Activated CD4-positive, alpha-beta T cell treated with anti-CD3 and anti-CD28 coated beads, Interleukin-2, amount 50 U/mL, for 1 hour (primary cell): ENCODE measurements at places on chromosomes 12 and 14.

DNA sequence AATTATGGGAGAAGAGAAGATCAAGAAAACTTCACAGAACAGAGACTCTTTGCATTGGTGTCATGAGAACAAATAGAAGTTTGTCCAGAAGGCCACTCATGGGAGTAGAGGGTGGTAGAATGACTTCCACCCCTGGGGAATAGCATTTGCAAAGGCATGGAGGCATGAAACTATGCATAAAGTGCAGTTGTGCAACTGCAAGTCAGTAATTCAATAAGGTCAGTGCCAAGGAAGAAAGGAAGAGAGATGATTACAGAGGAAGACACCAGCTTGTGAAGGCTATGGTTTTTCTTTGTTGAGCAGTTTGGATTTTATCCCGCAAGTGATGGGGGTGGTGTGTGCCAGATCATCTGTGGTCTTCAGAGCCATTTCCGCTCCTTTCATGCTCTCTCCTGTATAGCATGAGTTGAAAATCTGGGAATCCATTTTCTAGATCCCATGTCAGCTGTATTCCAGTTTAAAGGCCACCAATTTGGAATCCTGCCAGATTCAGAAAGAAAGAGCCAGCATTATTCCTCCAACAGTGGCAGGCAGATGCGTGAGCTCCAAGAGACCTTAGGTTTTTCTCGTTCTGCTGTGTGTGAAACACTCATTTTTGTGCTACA, 67.6 kb upstream of the GRIN2B start:
- DNase-seq: no peak

DNA sequence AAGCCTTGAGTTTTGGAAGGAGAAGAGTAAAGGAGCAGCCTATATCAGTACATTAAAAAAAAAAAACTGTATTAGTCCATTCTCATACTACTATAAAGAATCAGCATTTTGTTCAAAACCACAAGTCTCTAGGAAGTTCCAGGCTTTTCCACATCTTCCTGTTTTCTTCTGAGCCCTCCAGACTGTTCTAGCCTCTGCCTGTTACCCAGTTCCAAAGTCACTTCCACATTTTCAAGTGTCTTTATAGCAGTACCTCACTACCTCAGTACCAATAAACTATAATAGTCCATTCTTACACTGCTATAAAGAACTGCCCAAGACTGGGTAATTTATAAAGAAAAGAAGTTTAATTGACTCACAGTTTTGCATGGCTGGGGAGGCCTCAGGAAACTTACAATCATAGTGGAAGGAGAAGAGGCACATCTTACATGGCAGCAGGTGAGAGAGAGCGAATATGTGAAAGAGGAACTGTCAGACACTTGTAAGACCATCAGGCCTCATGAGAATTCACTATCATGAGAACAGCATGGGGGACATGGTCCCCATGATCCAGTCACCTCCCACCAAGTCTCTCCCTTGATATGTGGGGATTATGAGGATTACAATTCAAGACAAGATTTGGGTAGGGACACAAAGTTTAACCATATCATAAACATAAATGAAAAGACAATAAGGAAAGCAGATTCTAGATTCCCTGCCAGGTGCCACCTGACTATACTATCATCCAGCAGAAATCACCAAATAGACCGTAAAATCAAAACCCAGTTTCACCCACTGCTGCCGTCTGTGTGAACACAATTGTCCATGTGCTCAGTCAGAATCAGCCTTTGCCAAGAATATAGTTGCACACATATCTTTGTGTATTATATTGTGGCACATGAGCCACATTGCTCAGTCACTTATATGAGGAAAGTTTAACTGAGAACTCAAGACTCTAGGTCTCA, 27.8 kb downstream of the TOGARAM1 start:
- DNase-seq: no peak

GRCh38 chr14:89268514-89268913, 148.5 kb downstream of the FOXN3 start:
- no peak for DNase-seq

DNA sequence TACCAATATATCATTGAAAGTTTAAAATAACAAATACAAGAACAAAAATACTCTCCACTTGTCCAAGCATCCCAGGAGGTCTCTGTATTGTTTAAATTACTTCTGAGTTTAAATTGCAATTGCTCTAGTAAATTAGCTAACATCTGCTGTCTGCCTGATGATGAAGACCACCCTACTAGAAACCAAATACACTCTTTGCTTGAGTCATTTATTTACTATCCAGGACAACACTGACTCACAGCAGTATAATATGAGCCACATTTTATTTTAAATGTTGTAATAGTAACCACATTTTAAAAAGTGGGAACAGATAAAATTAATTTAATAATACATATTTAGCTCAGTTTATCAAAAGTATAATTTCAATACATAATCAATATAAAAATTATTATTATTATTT, 62.9 kb upstream of the EEA1 start:
- no peak for DNase-seq

DNA sequence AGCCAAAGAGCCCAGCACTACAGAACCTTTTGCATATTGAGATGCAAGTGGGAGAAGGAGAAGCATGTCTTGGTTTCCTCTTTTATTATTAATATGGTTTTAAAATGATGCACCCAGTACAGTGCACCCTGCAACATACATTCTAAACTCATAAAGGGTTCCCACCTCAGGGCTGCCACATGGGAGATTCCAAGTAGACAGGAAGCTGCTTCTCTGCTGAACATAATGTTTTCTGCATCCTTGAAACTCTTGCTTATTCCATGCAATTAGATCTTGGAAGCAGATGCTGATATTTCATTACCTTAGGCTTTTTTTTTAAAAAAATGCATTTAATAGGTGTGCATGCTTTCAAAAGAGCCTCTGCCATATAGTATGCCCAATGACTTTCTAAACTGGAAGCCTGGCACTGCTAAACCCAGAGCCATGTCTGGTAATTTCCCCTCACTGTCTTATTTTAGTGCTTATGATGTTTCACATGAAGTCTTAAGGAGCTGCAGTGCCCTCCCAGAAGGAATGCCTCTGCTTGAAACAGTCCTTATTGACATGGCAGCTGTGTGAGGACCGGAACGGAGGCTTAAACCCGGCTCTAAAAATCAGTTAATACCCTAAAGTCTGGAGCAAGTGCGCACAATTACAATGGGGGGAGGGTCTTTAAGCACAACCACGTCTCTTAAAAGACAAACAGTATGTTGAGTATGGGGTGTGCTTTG, 2.0 kb upstream of the SIX1 start:
- DNase-seq: no peak
